ENCODE measurements at places on chromosomes 4 and X.

DNA sequence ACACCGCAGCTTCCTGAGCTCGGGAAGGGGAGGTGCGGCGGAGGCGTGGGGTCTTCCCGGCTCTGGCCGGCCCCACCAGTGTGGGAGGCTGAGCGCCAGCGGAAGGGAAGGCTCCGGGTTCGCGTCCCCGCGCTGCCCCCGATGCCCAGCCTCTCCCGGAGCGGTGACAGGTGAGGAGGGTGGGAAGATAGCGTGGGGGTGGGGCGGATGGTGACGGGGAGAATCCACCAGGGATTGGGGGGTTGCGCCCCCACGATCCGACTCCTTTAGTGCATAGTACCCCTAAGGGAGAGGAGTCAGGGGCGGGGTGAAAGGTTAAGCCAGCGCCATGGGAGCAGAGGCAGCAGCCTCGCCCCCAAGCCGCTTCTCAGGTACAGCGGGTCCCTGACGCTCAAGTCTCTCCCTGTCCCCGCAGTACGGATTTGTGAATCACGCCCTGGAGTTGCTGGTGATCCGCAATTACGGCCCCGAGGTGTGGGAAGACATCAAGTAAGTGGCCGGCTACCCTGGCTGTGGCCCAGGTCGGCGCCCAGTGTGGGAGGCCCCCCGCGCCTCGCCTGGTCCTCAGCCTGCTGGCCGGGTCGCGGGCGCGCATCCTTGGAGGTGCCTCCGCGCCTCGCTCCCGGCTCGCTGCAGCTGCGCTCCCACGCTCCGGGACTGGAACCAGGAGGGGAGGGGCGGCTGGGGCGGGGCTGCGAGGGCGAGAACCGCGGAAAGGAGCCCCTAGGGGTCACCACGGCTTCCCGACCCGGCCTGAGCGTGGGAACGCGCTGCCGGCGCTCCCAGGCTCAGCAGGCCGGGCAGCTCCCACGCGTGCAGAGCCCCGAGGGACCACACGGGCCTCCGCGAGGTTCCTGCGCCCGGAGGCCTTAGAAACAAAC, 791 bp downstream of the GUCY1B1 start:
- no peak for DNase-seq

- no peak for DNase-seq
Observed at GRCh38 chr4:46505131-46505530, 115.2 kb upstream of the GABRA2 start.

DNA sequence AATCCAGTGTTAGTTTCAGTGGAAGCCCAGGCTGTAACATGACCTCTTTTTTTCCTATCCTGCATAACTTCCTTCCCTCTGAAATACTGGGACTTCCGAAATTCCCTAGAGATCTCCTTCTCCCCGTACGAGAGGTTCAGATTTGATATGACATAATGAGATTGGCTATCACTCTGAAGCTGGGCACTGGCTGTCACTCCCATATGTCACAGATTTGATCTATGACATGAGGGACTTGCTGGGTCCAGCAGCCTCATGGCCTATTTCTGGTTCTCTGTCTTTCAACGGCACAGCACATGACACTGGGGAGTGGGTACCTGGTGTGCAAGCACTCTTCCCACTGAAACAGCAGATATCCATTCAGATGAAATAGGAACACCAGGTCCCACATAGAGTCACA, 36.7 kb downstream of the PF4 start:
- DNase-seq: no peak

DNA sequence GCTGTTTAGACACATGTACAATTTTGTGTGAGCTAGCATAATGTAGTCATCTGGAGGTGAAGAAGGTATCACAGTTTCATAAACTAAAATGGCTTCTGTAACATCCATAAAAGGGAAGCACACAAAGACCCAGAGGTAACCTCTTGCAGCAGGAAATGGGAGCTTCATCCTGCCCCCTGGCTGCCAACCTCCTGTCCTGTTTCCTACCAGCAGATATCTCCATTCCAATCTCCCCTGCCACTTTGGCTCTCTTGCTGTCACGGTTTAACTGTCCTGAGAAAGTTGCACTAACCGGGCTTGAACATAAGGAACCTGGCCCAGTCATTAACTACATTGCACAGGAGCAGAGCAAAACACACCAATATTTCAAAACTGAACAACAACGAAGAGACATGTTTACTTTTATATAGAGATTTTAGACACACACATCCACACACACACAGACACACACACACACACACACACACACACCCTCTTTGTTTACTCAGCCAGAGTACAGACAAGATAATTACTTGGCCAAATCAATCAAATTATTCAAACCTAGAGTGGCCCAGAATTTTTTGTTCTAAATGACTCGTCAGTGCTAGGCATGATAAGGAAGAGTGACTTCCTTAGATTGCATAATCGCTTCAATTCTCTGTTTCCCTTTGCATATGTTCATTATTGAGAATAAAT, 24.2 kb downstream of the MID2 start:
- no peak for DNase-seq

GRCh38 chr4:86249074-86249473, 110.8 kb downstream of the MAPK10 start:
- DNase-seq: no peak

Measured in stimulated activated CD8-positive, alpha-beta memory T cell treated with anti-CD3 and anti-CD28 coated beads, Interleukin-7, amount 100 ng/mL, for 48 hours (primary cell).